ENCODE measurements at places on chromosomes 4 and X.
A peak's percentile ranks its signal among the peaks of the same experiment; 100 is the strongest.

DNA sequence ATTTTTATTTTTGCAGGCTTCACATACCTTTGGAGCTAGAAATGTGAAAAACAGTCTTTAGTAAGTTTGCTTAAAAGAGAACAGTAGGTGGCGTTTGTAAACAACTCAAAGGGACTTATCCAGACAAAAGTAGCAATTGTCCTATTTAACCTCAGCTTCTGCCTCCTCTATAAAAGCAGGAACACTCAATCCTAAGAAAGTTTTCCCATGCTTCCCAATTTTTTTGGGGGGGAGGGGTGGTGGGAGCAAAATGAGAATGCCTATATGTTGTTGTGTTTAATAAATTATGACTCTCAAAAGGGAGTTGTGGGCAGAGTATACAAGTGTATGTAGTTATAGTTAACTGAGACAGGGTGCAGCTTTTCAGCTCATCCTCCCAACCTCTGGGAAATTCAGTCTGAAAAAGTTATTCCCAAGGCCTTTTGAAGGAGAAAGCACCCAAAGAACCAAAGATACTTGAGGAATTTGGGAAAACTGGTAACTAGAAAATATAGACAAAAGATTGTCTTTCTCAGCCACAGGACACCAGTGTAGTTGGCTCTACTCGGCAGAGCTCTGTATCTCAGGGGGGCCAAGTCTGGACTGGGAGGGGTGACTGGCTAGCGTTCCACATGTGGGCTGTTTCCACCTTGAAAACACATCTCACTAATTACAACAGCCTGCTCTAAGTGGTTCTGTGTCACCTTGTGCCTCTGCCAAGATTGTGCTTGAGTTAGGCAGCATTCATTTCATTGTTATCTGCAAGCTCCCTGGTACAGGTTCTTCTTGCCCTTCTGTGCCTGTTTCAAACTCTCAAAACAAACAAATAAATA lies 2.8 kb downstream of the SFRP2 start:
- DNase-seq: no peak
- H3K27ac ChIP-seq: no peak overlapping the region
- H3K36me3 ChIP-seq: peaks cover 35% of the 10 kb centered on the region
- peak overlapping the region; percentile 94 for H3K4me3 ChIP-seq
- H3K4me1 ChIP-seq: peaks cover 15% of the 10 kb centered on the region

DNA sequence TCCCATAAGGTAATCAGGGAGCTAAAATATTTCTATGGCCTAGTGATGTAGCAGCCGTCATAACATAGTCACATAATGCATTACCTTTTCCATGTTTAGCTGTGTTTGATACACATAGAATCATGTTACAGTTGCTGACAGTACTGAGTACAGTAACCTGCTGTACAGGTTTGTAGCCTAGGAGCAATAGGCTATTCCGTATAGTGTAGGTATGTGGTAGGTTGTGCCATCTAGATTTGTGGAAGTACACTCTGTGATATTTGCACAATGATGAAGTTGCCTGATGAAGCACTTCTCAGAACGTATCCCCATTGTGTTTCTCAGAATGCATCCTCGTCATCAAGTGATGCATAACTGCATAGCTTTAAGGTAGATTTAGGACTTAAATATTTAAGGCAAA lies 495.6 kb upstream of the ZFP42 start:
- no peak overlapping the region for H3K4me3 ChIP-seq
- no peaks in the 10 kb centered on the region for H3K4me1 ChIP-seq
- H3K36me3 ChIP-seq: no peaks in the 10 kb centered on the region
- DNase-seq: no peak
- H3K27me3 ChIP-seq: no peaks in the 10 kb centered on the region

GRCh38 chr4:141524116-141524515 lies 112.3 kb upstream of the IL15 start:
- DNase-seq: no peak
- no peaks in the 10 kb centered on the region for H3K36me3 ChIP-seq
- no peaks in the 10 kb centered on the region for H3K27me3 ChIP-seq
- no peak overlapping the region for H3K4me3 ChIP-seq

GRCh38 chr4:11196927-11197522 lies 231.7 kb downstream of the HS3ST1 start:
- no peak for DNase-seq
- H3K27me3 ChIP-seq: no peaks in the 10 kb centered on the region
- H3K4me3 ChIP-seq: no peak overlapping the region

All from H1 (cell line).